Globus pallidus (tissue), 1 donor: ENCODE measurements at places on chromosomes 3 and 15.
A peak's percentile ranks its signal among the peaks of the same experiment; 100 is the strongest.

GRCh38 chr3:112579697-112580096 is 17.9 kb downstream of the SLC35A5 start:
- DNase-seq, result no peak

DNA sequence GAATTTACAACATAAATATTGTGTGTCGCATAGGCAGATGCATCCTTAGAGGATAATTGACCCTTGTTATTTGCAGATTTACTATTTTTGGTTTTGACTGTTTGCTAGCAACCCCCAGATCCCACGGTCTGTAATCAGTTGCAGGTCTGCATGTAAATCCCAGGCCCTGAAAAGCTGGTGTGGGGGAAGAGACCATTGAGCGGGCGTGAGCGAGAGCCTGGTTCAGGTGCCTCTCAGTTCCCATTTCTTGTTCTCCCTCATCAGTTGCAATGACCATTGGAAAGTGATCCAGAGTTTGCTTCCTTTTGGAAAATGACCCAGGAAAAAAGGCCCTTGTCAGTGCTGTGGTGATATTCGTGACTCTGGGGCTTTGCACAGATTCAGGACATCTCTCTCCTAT is 238.9 kb downstream of the UACA start:
- DNase-seq, result no peak

DNA sequence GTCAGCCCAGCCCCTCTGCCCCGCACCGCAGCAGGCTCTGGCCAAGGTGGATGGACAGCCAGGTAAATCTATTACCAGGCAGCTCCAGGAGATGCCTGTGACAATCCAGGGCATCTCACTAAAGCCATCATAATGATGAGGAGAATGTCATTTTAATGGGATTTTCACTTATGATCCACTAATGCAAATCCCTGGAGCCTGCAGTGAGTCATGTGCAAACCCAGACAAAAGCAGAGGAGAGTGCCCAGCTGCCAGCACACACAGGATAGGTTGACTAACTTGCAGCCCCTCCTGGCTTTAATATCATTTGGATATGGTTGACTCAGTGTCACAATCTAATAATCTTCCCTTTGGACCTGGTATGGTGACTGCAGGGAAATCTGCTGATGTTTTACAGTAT is 206.9 kb upstream of the TRIM42 start:
- no peak for DNase-seq

DNA sequence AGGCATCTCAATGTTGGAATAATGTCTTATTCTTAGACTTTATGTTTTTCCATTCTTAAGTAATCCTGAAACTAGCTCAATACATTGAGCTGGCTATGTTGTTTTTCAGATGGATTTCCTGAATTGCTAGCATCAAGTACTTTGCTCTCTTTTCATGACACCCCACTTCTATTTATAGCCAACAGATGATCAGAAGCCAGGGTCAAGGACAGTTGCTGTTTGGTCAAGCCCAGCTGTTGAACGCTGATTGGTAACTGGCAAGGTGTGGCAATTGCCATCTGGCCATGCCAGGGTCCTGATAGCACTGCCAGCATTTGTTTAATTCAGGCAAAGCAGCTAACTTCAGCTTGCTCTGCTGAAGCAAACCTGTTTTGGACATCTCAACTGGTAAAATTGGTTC is 46.2 kb upstream of the PLCL2 start:
- no peak for DNase-seq

- no peak for DNase-seq
Measured at GRCh38 chr3:52614689-52615088, 71.0 kb downstream of the PBRM1 start.

DNA sequence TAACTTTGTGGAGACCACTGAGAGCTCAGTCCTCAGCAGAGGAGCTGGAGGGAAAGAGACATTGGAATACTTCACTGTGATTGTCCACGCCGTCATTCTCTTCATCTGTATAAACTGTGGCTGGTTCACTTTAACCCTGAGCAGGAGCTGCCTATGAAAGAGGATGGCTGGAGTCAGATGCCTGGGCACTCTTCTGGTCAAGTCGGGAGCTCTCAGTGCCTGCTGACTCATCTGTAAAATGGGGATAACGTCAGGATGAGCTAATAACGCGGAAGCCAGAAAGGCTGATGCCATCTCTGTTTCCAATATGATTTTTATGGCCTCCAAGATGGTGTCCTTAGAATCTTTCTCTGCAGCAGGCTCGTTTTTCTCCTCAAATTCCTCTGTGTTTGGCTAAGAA is 51.6 kb upstream of the MRPS22 start:
- DNase-seq, result no peak

- no peak for DNase-seq
Measured at GRCh38 chr3:23288286-23288685, 85.2 kb downstream of the UBE2E2 start.

DNA sequence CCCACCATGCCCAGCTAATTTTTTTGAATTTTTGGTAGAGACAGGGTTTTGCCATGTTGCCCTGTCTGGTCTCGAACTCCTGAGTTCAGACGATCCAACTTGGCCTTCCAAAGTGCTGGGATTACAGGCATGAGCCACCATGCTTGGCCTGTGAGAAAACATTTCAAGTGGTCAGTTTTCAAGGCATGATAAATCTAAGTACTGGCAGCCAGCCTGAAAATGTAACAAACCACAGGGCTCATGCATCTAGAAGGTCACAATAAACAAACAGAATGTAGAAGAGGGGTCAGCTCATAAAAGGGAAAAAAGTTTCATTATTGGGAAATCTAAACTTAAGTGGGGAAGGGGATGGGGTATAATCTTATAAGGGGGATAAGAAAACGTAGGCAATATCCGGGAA is 39.9 kb downstream of the PPCDC start:
- DNase-seq, result no peak

- DNase-seq, result no peak
Measured at GRCh38 chr3:2516762-2517441, 418.2 kb downstream of the CNTN4 start.

- peak; percentile 15 for DNase-seq
Measured at GRCh38 chr3:55620351-55621025, 133.4 kb upstream of the WNT5A start.

DNA sequence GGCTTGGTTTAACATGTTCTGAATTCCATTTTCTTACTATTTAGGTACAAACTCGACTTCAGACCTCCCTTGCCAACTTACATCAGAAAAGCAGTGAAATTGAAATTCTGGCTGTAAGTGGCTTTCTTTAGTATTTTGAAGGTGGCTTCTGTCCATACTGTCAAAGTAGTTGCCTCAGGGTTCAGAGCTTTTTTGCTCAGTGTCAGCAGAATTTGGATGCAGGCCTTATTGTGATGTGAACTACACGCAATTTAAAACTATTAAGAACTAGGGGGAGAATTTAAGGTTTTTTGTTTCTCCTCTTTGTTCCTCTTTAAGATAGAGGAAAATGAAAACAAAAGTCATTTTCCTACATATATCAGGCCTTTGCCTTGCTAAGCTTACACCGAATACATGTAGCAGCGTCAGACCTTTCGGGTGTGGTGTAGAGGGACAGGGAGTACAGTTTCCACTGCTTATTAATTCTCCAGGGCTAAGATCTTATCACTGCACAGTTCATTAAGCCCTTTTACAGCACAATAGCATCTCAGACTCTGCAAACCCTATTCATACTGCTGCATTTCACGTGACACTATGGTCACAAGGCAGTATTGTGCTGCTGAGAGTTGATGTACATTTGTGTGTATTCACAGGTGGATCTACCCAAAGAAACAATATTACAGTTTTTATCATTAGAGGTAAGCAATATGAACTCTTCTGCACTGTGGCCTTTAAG is 6.7 kb downstream of the SRP14 start:
- DNase-seq, result peak; percentile 79

- no peak for DNase-seq
Measured at GRCh38 chr15:52699457-52699856, 20.3 kb upstream of the ATOSA start.

DNA sequence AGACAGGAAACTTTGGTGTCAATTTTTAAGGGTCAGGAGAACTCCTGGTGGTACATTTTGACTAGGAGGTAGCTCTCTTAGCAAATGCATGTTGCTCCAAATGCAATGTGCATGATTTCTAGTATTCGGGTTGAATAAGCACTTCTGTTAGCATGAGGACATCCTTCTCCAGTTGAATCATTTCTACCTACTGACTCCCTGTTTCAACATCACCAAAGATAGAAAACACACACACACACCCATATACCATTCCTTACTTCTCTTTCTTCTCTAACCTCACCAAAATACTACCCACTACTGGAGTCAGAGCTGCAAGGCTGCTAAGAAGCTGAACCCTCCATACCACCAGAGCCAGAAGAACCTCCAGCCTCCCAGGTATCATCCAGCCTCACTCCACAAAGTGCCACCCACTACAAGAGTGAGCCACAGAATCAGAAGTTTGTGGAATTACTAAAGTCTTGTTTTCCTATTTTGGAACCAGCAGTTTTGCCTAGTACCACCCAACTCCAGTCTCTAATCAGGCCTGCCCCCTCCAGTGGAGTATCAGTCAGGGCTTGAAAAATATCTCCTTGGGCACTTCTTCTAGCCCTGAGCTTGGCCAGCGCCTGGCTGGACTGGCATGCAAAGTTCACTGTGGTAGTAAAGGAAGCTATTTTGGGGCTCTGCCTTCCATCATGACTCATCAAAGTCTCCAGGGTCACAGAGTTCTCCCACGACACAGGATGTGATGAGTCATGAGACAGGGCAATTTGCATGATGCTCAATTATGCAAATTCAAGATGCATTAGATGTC is 110.3 kb downstream of the CYP19A1 start:
- DNase-seq, result peak; percentile 13

DNA sequence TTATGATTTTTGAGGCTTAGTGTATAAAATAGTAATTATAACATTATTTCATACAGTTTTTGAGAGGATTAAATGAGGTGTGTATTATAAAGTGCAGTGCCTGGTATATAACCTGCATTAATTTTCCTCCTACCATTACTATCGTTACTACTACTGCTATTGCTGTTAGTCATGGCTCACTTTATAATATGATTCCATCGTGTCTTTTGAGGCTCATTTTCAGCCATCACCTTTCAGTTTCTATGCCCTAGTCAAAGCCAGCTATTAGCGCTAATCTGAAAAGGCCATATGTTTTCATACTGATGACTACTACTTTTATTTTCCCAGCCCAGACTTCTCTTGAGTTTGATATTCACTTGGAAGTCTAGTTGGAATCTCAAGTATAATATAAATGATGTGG is 5.5 kb downstream of the MEF2A start:
- DNase-seq, result no peak
